Pancreas (tissue), 10 donors: ENCODE measurements at places on chromosomes 2 and 18. TPM values are rescaled to one million over a fixed set of nuclear protein-coding genes. Genes with fewer than 3 reads are reported as not detected.

GRCh38 chr2:21392649-21393048 is 268.9 kb downstream of the TDRD15 start:
- no peaks in the 10 kb centered on the region for H3K4me1 ChIP-seq
- no peak overlapping the region for H3K27ac ChIP-seq
- H3K27me3 ChIP-seq, result no peaks in the 10 kb centered on the region
- no peaks in the 10 kb centered on the region for H3K36me3 ChIP-seq
- H3K4me3 ChIP-seq, result no peak overlapping the region
- DNase-seq, result no peak

Gene HOXD11
- not detected for polyA plus RNA-seq

Gene CCDC102B
- 0.99 TPM for polyA plus RNA-seq

Gene RANBP2
- polyA plus RNA-seq, result 8.4 TPM

Gene DYTN
- not detected for polyA plus RNA-seq

Gene NAGK
- polyA plus RNA-seq, result 136 TPM
